Frontal cortex (tissue), 4 donors: ENCODE measurements at places on chromosomes 7 and 10. TPM values are rescaled to one million over a fixed set of nuclear protein-coding genes. Genes with fewer than 3 reads are reported as not detected.

The IL6 gene
- total RNA-seq = not detected

The SLC13A4 gene
- total RNA-seq = 12.6 TPM

The FAM13C gene
- total RNA-seq = 20.8 TPM

The CPA2 gene
- total RNA-seq = not detected

The KAZALD1 gene
- total RNA-seq = 0.41 TPM

The LIPK gene
- total RNA-seq = not detected

The MPP7 gene
- 3.7 TPM for total RNA-seq

The TFPI2 gene
- total RNA-seq = 0.41 TPM

The MRLN gene
- not detected for total RNA-seq

The FAS gene
- total RNA-seq = 1.6 TPM

The SFTPD gene
- 0.41 TPM for total RNA-seq

The GAD2 gene
- total RNA-seq = 14.3 TPM

The CYP3A4 gene
- not detected for total RNA-seq

The LUC7L2 gene
- 50.1 TPM for total RNA-seq

The SORCS1 gene
- 16.7 TPM for total RNA-seq

The CCSER2 gene
- 90.1 TPM for total RNA-seq

The ITGB8 gene
- 66.9 TPM for total RNA-seq

The SPDYE8 gene
- total RNA-seq = under 0.01 TPM

The ATP6V0A4 gene
- total RNA-seq = 2.4 TPM

The PLAC9 gene
- total RNA-seq = 0.82 TPM

The CD36 gene
- total RNA-seq = 22.0 TPM

The GNAT3 gene
- total RNA-seq = not detected

The WNT16 gene
- 0.82 TPM for total RNA-seq

The AGFG2 gene
- 2.0 TPM for total RNA-seq

The UCMA gene
- total RNA-seq = not detected

The OPN4 gene
- total RNA-seq = not detected

The PAX2 gene
- total RNA-seq = not detected

The SVIL gene
- total RNA-seq = 16.7 TPM

The TET1 gene
- 39.9 TPM for total RNA-seq

The RNF148 gene
- total RNA-seq = 0.41 TPM

The GPR85 gene
- 257 TPM for total RNA-seq
